Activated CD4-positive, alpha-beta T cell treated with anti-CD3 and anti-CD28 coated beads, Interleukin-2, amount 50 U/mL, for 24 hours (primary cell): ENCODE measurements at places on chromosomes 5 and 9.

- DNase-seq: no peak
These were observed 343.7 kb downstream of the SPOCK1 start for GRCh38 chr5:137155261-137156000.

- no peak for DNase-seq
These were observed 41.3 kb downstream of the VPS13A start for GRCh38 chr9:77218612-77219011.

GRCh38 chr9:124502711-124503702 is 4.2 kb downstream of the NR5A1 start:
- no peak for DNase-seq

GRCh38 chr9:123495731-123496130 is 139.7 kb downstream of the CRB2 start:
- DNase-seq: no peak

GRCh38 chr5:80097451-80097850 is 62.3 kb downstream of the THBS4 start:
- no peak for DNase-seq

DNA sequence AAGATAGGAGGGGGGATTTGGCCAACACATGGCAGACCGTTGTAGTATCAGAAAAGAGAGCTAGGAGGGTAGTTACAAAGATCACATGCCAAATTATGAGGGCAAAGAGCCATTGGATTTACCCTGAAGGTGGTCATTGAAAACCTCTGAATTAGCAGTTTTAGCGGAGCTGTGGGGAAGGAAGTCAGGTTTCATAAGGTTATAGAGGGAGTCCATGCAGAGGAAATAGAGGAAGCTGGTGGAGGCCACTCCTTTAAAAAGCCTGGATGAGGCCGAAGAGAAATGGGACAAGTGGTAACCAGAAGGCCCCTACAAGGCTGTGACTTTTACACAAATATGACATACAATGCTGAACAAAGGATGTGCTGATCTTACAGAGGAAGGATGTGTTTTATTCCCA is 13.2 kb downstream of the DOCK8 start:
- DNase-seq: no peak

GRCh38 chr5:61878471-61878870 is 427.5 kb upstream of the KIF2A start:
- no peak for DNase-seq

- no peak for DNase-seq
These were observed 17.6 kb upstream of the HEXB start for GRCh38 chr5:74667396-74667795.

DNA sequence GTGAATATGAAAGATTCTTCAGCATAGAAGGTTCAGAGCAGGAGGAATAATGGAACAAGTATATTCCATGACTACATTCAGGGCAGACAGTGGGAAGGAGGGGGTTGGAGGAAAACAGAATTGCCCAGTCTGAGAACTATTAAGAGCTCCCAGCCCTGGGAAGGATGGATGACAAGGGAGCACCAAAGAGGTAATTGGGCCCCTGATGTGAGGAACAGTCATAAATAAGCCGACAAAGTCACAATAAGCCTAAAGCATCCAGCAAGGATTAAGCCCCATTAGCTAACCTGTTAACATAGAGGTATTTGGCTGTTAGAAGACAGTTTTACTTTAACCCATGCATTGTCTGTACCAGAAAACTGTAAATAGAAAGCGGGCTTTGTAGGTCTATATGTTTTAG is 348.7 kb upstream of the SEMA6A start:
- no peak for DNase-seq

DNA sequence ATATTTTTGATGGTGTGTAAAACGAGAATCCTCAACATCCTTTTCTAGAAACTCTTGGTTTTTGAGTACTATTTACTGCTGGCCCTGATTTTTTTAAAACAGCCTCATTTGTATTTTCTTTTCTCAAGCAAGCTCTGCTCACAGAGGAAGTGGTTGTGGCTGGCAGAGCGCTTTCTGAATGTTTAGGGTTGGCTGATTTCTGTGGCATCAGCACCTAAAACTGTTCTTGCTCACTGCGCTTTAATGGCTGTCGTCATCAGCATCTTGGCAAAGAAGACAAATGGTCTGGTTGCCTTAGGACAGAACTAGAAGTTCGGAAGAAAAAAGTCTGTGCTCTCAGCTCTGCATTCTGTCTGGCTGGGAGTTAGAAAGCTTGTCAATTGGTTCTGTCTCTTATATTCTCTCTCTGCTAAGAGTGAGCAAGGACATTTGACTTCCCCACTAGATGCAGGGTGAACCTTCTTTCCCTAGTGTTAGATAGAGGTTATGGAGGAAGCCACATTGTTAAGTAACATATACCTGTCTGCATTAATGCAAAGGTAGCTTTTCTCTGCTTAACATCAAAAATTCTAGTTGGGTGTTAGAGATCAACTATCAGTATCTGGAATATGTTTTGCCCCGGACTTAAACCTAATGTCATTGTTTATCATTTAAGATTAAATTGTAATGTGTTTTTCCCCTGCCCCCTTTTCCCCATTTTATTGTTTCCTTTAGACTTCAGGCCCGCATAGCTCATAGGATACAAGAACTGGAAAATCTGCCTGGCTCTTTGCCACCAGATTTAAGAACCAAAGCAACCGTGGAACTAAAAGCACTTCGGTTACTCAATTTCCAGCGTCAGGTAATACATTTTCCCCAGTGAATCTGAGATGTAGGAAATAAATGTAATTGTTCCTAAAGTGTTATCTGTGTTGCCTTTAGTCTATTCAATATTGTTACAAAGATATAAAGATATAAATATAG is 39.0 kb downstream of the SMARCA2 start:
- peak; percentile 41 for DNase-seq

DNA sequence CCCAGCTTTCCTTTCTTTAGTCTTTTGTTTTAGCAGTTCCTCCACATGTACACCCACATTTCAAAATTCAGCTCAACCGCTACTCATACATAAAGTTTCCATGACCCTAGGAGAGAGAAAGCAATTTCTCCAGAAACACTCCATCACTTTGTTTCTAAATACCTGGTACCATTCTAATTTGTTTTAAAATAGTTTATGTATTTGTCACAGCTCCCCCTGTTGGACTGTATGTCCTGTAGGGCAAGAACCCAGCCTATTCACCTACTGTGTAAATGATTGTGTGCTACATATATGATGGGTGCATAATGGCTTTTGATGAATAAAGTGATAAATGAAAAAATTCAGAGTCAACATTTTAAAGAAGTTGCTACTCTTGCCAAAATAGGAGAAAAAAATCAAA is 139.1 kb downstream of the COX7C start:
- DNase-seq: no peak

DNA sequence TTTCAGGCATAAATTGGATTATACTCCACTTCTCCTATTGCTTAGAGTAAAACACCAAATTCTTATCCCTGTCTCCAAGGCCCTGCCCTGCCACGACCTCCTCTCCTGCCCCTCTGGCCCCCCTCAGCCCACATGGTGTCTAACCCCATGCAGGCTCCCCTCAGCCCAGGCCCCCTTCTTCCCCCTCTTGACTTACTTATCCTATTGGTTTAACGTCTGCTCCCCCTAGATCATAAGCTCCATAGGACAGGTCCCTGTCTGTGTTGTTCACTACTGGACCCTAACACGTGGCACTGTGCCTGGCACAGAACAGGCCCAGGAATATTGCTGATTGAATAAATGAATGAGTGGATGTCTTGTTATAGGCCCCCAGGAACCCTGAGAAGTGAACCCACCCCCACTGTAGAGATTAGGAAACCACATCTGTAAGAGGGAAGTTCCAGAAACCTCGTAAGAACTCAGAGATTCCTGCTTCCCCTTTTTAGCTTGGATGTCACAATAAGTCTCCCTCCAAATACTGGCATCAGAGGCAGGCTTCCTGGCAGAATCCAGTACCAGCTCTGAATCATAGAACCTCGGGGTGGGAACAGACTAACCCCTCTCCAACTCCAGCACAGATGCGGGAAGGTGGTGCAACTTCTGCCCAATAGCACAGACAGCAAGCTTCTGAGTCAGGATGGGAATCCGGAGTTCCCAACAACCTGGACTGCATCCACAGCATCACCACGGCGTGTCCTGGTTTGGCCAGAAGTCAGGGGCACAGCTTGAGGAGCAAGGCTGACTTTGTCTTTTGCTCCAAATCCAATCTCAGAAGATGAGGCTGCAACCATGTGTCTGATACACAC is 31.5 kb downstream of the HRH2 start:
- no peak for DNase-seq

DNA sequence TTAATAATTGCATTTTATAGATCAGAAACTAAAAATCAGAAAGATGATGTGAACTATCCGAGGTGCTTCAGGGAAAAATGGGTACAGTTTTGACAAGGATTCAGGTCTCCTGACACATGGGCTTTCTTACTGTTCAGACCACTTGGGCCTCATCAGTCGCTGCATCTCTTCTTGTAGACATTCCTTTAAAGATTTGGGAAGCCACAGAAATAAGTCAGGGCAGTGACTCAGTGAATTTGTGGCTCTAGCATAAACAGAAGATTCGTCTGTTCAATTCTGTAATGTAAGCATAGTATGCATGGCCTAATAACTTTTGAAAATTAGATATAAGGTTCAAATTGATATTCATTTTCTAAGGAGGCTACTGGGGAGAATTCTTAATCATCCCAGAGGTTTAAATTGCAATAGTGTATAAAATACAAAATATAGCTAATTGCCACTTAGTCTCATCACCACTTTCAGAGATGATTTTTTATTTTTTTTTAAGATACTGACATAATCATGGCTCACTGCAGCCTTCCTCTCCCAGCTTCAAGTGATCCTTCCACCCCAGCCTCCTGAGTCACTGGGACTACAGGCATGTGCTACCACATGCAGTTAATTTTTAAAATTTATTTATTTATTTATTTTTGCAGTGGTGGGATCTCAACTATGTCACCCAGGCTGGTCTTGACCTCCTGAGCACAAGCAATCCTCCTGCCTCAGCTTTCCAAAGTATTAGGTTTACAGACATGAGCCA is 48.9 kb downstream of the RASEF start:
- DNase-seq: no peak

DNA sequence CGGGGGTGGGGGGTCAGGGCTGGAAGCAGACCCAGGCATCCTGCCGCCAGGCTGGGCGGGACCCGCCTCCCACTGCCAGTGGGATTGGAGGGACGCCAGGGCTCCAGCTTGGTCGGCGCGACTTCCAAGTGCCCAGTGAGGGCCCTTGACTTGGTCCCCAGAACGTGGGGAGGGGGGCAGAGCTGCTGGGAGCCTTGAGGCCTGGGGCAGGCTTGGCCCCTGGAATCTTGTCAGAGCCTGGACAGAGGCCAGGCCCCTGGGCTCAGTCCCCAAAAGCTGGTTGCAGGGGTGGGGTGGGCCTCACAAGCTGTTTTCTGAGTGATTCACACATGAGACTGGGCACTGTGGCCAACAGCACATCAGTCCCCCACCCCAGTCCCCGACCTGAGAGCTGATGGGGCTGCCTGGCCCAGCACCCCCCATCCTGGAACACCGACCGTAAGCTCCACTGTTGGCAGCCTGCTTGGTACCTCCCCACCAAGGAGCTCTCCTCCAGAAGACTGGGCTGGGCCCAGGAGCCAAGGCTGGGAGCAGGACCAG is 526 bp downstream of the CLIC3 start:
- DNase-seq: no peak

DNA sequence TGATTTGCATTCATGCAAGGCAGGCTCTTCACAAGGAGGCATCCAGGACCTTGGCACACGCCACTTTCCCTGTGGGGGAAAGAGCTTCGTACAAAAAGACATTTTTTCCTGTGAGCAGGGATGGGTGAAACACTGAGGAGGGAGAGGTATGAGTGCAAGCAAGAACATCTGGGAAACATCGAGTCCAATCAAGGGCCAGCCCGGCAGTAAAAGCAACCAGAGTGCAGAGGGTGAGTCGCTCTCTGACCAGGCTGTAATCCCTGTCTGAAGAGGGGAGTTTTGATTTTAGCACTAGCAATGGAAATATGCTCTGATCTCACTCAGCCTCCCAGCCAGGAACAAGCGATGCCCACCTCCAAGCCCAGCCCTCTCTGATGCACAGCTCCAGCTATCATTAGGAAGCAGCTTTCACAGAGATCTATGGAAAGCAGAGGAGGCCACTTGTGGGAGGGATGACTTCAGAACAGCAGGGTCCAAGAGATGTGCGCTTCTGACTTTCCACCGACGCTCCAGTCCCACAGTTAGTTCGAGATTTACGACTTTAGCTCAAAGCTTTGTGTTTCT is 211.0 kb upstream of the ADAMTS16 start:
- DNase-seq: no peak

GRCh38 chr9:13047827-13048587 is 231.5 kb downstream of the MPDZ start:
- DNase-seq: no peak

- no peak for DNase-seq
These were observed 91.2 kb downstream of the PJA2 start for GRCh38 chr5:109318455-109319108.

- no peak for DNase-seq
These were observed 938.5 kb upstream of the ACO1 start for GRCh38 chr9:31445960-31446359.

DNA sequence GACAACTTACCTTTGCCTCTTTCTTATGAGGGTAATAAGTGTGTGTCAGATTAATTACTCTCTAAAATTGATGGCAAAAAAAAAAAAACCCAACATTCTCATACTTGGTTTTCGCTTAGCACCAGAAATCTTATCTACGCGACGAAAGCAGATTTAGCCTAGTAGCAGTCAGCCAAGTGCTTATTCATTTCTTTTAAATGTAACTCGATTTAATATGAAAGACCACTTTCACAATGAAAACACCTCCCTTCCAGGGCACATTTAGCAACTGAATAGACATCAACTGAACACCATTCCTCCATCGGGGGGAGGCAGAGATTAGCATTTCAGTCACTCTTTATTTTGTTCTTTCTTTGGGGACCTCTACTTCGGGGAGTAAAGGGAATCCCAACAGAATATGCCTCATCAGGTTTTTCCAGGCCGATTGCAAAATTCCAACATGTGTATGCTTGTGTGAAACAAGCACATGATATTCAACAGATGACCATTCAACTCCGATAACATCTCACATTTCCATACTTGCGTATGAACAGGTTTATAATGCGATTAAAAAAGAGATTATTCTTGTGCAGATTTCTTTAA is 124.1 kb upstream of the RETREG1 start:
- no peak for DNase-seq

DNA sequence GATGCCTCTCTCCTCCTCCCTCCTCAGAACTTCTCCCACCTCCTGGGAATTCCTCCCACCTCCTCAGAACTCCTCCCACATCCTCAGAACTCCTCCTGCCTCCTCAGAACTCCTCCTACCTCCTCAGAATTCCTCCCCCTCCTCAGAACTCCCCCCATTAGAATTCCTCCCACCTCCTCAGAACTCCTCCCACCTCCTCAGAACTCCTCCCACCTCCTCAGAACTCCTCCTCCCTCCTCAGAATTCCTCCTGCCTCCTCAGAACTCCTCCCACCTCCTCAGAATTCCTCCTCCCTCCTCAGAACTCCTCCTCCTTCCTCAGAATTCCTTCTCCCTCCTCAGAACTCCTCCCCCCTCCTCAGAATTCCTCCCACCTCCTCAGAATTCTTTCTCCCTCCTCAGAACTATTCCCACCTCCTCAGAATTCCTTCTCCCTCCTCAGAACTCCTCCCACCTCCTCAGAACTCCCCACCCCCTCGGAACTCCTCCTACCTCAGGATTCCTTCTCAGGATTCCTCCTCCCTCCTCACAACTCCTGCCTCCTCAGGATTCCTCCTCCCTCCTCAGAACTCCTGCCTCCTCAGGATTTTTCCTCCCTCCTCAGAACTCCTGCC is 23.9 kb downstream of the SLC46A2 start:
- no peak for DNase-seq
